ENCODE measurements at places on chromosomes 7 and 10.

GRCh38 chr7:5351507-5352265 is 68.9 kb downstream of the SLC29A4 start:
- no peak for DNase-seq

DNA sequence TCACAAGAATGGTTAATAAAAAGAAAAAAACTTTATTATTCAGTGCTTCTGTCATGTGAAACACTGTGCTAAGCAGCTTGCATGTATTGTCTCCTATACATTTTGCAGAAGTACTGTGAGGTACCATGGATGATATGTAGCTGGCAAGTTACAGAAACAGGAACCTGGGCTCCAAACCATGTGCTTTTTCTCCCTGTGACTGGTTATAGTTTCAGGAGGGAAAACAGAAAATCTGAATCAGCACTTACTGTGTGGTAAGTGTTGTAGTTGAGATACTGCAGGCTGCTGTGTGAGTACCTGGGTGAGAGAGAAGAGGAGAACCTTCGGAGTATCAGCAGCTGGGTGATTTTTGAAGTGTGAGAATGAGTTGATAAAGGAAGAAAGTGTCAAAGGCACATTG is 285.0 kb downstream of the SUGCT start:
- DNase-seq: no peak

- DNase-seq: no peak
Observed at GRCh38 chr7:45683556-45684148, 109.5 kb downstream of the ADCY1 start.

DNA sequence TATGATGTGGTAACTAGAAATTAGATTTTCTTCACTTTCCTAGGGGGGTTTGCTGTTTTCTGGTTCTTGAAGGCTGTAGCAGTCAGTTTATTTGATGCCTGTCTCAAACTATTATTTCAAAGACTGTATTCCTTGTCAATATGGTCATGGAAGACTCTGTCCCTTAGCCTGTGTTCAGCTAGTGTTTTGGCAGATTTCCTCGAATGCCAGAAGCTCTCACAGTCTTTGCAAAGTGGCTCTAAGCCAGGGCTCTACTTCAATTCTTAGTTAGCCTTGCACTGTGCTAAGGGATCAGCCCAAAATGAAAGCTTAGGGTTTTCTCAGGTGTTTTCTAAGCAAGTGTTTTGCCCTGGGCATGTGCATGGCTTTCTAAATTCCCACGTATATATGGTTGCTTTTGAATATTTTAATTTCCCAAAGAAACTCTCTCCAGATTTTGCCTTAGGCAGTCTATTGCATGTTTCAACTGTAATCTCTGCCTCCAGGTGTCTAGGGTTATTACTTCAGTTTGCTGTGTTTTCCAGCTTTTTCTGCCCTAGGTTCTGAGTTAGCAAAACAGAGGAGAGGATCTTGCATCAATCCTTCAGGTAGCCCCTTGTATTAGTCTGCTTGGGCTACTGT is 7.2 kb upstream of the C1GALT1 start:
- DNase-seq: no peak

GRCh38 chr7:104288137-104288536 is 40.3 kb upstream of the LHFPL3 start:
- no peak for DNase-seq

DNA sequence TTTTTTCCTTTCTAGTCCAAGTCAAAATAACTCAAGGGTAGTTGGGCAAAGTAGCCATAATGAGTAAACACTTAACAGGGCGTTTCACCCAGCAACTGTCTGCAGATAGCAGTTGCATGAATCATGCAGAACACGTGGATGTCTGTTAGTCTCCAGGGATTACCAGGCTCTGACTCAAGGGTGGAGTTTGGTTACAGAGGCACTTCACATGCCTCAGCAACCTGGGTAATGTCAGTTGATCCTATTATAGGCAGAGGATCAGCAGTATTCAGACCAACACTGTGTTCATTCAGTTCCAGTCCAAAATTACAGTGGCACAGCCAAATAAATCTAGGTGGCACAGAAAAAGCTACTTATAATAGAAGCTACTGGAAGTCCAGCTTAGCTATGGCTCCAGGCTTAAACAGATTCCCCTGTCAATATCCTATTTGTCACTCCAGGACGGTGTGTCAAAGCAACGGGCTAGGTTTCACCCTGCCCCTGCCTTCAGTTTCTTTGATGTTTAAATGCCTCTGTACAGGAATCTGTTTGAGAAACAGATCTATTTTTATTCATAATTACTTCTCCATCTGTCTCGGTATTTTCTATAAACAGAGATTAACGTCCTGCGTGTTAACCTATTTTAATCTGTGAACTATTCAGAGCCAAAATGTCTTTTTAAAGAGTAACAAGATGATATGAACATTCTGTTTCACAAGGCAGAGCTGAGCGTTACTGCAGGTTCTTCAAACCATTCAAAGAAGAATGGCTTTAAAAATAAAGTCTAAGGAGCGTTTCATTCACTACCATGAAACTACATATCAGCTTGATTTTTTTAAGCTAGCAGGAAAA is 162.6 kb upstream of the AKR1E2 start:
- no peak for DNase-seq

GRCh38 chr10:130193493-130194193 is 57.5 kb downstream of the GLRX3 start:
- no peak for DNase-seq

DNA sequence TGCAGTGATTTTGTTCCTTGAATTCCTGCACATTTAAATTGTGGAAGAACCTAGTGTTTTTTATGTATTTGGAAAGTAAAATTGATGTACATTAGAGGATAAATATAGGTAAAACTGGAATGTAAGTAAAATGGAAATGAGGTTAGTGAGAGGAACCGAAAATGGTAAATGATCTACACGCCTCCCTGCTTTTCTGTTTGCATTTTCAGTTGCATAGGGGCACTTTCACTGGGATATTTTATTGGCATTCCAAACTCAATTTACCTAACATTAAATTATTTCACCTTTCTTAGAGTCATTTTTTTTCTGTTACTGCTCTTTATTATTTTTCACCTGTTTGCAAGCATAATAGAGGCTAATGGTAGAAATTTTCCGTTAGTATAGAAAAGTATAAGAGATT is 8.0 kb downstream of the CDK13 start:
- DNase-seq: no peak

All from activated T-cell treated with anti-CD3 and anti-CD28 coated beads for 48 hours (primary cell).